ENCODE measurements at places on chromosomes 2 and 18.

- DNase-seq: no peak
Measured at GRCh38 chr18:44602380-44602779, 78.3 kb upstream of the SETBP1 start.

GRCh38 chr18:36929601-36930000 lies 100.7 kb downstream of the KIAA1328 start:
- no peak for DNase-seq

- DNase-seq: no peak
Measured at GRCh38 chr18:58449464-58449863, 179.4 kb downstream of the ALPK2 start.

- no peak for DNase-seq
Measured at GRCh38 chr18:76349067-76349715, 145.9 kb downstream of the ZNF516 start.

GRCh38 chr2:160931531-160931930 lies 228.7 kb upstream of the TANK start:
- no peak for DNase-seq

- DNase-seq: no peak
Measured at GRCh38 chr18:73750052-73750451, 397.6 kb downstream of the FBXO15 start.

DNA sequence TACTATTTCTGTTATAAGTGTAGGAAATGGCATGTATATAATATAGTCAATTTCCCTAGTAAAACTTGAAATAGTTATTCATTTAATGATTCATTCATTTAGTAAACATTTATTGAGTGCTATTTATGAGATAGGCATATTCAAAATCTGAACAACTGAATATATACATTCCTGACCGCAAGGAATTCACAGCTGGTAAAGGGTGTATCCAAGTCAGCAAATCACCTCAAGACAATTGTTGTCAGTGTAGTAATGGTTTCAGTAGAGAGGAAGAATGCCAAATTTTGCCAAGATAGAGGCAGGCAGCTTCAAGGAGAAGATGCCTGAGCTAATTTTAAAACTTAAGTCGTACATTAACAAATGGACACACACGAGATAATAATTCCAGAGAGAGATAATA lies 89.8 kb upstream of the CHST9 start:
- no peak for DNase-seq

DNA sequence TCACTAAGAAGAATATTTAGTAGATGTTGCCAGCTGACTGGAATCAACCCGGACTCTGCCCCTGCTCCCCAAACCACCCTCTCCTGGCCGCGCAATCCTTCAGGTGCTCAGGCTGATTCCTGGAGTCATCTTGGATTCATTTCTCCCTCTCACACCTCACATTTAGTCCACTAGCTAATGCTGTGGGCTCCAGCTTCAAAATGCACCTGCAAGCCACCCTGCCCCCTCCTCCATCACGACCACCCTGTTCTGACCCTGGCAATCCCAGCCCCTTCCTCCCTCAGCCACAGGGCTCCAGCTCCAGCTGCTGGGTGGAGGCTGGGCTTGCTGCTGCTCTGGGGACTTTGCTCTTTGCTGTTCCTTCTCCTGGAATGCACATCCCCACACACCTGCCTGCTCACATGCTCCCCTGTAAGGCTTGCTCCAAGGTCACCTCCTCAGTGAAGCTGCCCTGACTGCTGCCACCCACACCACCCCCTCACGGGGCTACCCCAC lies 61.3 kb upstream of the SH3RF3 start:
- DNase-seq: no peak

- no peak for DNase-seq
Measured at GRCh38 chr18:74284191-74284979, 7.4 kb downstream of the CYB5A start.

- no peak for DNase-seq
Measured at GRCh38 chr18:58953627-58954026, 89.0 kb downstream of the ZNF532 start.

DNA sequence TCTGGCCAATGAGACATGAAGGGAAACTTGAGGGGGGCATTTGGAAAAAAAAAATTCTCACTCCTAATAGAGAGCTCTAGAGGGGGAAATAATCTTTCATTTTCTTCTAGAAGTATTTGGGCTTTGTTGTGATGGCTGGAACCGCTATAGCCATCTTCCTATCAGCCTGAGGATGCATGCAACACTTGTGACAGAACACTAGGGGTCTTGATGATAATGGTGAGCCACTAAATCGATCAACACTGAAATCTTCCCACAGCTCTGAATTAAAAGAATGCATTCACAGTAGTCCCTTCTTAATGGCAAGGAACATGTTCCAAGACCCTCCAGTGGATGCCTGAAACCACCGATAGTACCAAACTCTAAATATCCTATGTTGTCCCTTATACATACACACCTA lies 325.3 kb downstream of the LNPK start:
- no peak for DNase-seq

DNA sequence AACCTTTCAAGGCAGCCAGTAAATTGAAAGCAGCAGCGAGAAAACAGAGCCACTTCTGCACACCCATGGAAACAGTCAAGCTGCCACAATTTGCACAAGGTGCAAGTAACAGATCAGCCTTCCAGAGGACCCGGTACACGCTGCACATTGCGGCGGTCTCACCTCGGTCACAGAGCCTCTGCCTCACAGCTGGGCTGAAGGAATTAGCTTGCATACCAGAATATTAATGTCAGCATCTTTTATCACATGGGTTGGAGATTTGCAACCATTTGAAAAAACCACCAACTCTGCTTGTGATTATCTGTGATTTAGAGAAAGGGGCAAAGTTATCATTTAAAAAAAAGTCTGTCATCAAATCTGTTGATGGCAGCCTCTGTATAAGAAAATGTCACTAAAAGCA lies 330.5 kb upstream of the TCF4 start:
- DNase-seq: no peak

GRCh38 chr2:46131-46470 lies 204 bp downstream of the FAM110C start:
- no peak for DNase-seq
